ENCODE measurements at places on chromosomes 6 and 20.

- DNase-seq = peak; percentile 56
These were observed 4.4 kb downstream of the HLA-E start for GRCh38 chr6:30493643-30494250.

DNA sequence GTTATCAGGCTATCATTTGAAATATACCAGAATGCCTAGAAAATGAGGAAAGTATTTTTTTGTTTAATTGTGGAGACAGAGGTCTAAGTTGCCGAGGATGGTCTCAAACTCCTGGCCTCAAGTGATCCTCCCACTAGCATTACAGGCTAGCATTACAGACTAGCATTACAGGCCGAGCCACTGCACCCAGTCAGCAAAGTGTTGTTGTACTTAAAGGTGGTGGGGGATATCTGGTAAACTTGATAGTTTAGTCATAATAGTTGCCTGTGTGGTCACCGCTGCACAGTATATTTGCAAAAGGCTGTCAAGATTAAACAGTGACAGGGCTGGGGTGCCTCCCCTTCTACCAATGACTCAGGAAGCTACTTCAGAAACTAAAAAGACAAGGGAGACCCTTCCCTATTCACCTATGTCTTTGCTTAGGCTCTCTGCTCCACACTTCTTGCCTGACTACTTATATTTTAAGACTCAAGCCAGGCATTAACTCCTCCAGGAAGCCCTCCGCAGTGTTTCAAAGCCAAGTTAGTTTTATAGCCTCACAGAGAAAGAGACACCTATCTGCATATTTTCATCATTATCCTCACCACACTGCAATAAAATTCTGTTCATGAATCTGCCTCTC is 3.1 kb upstream of the AKIRIN2 start:
- peak; percentile 92 for DNase-seq

DNA sequence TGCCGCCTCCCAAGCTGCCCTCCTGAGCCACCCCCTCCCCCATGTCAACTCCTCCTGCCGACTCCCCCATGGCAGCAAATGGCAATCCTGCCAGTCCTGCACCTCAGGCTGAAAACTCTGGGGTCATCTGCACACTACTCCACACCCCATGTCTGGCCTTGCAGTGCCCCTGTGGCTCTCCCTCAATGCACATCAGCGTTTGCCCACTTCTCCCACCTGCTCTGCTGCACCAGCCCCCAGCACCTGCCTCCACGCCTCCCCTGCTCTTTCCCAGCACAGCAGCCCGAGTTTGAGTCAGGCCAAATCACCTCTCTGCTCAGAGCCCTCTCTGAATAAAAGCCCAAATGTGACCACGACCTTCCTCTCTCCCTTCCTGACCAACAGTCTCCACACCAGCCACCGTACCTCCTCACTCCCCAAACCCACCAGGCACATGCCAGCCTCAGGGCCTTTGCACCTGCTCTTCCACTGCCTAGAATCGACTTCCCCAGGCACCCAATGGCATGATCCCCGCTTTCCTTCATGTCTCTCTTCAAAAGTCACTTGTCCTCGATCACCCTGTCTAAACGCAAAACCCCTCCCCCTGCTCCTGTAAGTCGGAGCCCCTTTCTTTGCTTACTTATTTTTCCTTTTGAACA is 4.3 kb downstream of the PXDC1 start:
- DNase-seq = no peak

- DNase-seq = no peak
These were observed 6.0 kb downstream of the SDC4 start for GRCh38 chr20:45341939-45342854.

DNA sequence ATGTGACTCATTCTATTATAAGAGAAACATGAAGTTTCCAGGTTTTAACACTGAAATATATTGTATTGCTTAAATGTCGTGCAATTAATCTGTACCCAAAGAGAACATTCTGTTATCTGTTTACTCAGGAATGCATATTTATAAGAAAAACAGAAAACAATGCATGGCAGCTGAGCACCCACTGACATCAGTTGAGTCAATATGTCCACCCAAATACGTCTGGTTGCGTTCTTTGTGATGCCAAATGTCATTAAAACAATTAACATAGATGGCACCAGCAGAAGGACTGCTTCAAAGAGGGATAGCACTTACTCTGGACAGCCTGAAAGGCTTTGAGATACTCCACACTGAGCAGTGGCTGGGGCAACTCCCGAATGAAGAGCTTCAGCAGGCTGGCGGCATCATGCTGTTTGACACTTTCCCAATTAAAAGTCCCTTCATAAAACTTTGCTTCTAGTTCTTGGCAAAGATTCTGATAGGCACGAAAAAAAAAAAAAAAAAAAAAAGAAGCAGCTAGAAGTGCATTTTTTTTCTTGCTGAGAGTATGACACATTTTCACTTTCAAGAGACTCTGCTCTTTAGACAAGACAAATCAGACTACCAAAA is 102.3 kb downstream of the ARHGAP18 start:
- peak; percentile 12 for DNase-seq

DNA sequence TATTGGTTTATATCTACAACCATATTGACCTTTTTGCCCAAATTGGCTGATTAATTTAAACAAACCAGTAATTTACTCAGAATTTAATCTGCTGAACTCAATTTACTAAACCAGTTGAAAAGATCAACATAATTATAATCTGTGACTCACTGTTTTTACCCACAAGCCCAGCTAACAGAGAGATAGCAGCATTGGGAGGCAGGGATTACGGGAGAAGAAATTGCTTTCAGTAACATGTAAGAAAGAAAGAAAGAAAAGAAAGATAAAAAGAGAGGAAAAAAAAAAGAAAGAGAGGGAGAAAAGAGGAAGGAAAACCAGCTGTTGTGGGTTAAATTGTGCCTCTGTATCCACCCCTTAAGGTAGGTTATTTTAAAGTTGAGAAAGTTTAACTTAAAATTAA is 13.3 kb upstream of the RHAG start:
- DNase-seq = no peak
